ENCODE measurements at places on chromosomes 4 and X. TPM values are rescaled to one million over a fixed set of nuclear protein-coding genes. Genes with fewer than 3 reads are reported as not detected.

Gene ZNF185
- 2.6 TPM for polyA plus RNA-seq

Gene PGM2
- polyA plus RNA-seq, result 22.0 TPM

GRCh38 chrX:138885886-138886285 is 174.4 kb upstream of the FGF13 start:
- DNase-seq, result no peak
- H3K36me3 ChIP-seq, result no peaks in the 10 kb centered on the region
- no peak overlapping the region for H3K27ac ChIP-seq

DNA sequence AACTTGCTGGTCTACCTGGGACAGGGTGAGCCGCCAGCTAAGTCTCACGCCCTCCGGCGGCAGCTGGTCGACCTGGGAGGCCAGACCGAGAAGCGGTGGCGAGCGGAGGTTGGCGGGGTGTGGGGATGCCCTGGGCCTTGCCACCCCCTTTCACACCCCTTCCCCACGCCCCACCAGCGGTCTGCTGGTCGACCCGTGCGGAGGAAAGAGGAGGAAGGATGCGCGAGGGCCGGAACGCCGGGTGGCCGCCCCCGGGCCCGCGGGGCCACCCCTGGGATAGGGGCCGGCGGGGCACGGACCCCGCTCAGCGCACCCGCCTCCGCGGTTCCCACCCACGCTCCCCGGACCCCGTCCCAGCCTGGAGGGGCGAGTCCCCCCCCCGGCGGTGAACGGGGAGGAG is 28.3 kb upstream of the DCAF12L1 start:
- H3K36me3 ChIP-seq, result no peaks in the 10 kb centered on the region
- H3K27ac ChIP-seq, result no peak overlapping the region
- no peak overlapping the region for H3K4me3 ChIP-seq
- H3K4me1 ChIP-seq, result no peaks in the 10 kb centered on the region

All from naive thymus-derived CD8-positive, alpha-beta T cell (primary cell).